Kasumi-1 (cell line): ENCODE measurements at places on chromosomes 1 and 21.

DNA sequence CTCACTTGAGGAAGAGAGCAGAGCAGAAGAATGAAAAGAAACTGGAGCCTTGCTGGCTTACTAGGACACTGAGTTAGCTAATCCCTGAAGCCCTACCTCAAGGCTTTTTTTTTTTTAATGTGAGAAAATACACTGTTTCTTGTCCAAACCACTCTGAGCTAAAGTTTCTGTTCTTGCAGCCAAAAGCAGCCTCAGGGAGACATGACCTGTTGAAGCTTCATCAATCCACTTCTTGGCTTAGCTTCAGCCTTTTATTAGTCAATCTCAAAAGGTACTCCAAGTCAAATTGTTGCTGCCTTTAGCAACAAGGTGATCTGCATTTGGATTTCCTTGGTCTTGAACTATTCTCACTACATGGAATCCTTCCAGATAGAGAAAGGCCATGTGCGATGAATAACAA, 33.7 kb downstream of the CCDC185 start:
- DNase-seq = no peak

DNA sequence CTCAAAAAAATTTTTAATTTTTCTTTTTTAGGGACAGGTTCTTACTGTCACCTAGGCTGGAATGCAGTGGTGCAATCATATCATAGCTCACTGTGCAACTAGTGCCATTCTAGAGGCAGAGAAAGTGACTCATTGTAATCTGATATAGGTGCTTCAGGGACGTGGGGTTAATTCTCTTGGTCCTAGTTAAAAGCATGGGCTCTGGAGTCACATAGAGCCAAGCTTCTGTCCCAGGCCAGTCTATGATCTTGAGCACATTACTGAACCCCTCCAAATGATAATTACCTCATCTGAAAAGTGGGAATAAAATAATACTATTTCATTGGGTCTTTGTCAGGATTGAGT, 1.1 kb upstream of the ADIPOR1 start:
- DNase-seq = peak; percentile 28

- no peak for DNase-seq
Measured at GRCh38 chr1:195733826-195734225, 874.4 kb downstream of the KCNT2 start.

GRCh38 chr1:56578963-56579875, at the start of gene PLPP3:
Gene PLPP3 (minus strand): TSS chr1:56579563. CDS start chr1:56579016, 547 bp downstream.
- DNase-seq = peak; percentile 89

GRCh38 chr21:33855190-33855589, 60.4 kb downstream of the ATP5PO start:
- DNase-seq = no peak

GRCh38 chr1:234611225-234611846, 1.4 kb upstream of the IRF2BP2 start:
- peak; percentile 88 for DNase-seq

DNA sequence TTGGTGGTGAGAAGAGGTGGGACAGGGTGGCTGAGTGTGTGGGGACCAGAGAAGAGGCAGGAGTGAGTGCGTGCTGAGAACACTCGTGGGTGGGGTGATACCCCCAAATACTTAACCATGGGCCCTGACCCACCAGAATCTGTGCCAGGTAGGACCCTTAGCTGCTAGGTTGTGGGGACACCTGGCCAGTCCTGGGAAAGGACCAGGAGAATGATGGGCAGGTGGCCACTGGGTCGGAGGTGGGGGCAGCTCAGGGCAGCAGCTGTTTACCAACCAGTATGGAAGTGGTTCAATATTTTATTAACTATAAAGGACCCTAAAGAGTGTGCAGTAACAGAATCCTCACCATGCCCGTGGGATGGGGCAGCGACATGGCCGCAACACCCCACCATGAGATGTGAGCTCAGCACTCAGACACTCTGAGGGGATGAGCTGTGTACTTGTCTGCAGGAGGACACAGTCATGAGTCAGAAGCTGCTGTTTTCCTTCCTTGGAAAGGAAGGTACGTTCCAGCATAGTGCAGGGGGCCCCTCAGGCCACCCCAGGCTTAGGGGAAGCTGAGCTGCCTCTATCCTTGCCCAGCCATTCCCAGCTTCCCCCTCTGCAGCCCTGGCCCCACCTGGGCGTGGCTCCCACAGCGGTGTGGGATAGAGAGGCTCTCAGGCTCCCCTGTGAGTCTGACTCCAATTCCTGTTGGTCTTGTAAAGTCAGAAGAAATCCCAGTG, 25.4 kb downstream of the TEX35 start:
- no peak for DNase-seq

DNA sequence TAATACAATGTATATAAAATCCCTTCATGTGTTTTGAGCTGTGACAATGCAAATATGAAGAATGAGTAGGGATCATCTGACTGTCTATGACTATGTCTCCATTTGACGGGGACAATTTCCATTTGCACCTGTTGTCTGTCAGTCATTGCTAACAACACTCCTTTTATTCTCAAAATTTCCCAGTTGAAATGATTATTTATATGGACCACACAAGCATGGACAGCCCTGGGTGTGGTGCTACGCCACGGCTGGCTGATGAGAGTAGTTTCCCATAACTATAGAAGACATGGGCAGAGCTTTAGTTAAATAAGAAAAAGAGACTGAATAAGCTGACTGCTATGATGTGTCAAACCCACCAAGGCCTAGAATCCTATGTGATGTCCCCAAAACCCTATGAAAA, 135.8 kb downstream of the MAP3K21 start:
- no peak for DNase-seq

GRCh38 chr1:230816018-230816417, 52.3 kb downstream of the C1orf198 start:
- DNase-seq = no peak

DNA sequence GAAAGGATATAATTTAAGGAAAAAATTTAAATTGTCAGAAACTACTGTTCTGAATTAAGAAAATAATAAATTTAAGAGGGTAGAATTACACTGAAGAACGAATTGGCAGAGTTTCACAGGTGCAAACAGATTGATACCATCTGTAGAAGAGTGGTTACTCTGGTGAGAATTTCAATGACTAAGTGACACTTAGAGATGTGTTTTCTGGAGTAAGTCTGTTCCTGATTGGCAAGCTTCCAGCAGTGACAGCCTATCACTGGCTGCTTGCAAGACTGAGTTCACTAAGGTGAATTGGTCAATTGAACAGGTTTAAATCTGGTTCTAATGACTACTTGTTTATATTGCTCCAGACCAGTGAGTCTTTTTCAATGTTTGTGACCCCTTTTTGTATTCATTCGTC, 838.2 kb upstream of the RGS18 start:
- no peak for DNase-seq

DNA sequence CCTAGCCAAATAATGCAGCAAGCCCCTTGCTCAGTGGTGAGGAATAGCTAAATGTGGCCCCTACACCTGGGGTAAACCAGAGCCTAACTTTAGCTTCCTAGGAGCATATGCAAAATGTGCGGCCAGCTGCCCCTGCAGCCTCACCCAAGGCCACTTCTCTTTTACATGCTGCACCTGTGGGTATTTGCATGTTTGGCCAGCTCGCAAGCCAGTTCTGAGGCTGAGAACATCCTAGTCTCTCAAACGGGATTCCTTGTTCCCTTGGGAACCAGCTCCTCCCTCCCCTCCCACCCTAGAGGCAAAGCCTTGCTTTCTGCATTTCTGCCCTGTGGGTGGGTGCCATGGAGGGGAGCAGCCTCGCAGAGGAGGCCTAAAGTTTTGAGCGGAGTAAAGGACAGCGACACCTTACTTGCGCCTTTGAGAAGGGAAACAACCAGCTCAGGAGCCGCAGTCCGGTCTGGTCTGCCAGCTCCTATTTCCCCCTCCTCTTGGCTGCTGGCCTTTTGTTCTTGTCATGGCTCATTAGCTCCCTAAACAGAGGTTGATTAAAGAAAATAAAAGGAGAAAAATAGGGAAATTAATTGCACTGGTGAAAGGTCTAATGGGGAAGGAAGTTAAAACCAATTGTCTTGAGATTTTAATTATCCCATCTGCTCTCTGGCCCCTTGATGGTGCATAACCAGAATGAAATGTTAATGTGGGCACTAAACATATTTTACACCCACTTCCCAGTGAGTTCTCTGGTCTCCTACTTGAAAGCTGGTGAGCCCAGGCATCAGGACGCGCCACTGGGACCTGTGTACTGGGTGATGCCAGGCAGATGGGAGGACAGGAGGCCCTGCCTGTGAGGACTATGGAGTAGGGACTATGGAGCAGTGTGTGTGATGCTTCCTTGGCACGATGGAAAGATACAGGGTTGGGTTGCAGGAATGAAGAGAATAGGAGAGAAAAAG, 68.7 kb downstream of the TEX35 start:
- no peak for DNase-seq

DNA sequence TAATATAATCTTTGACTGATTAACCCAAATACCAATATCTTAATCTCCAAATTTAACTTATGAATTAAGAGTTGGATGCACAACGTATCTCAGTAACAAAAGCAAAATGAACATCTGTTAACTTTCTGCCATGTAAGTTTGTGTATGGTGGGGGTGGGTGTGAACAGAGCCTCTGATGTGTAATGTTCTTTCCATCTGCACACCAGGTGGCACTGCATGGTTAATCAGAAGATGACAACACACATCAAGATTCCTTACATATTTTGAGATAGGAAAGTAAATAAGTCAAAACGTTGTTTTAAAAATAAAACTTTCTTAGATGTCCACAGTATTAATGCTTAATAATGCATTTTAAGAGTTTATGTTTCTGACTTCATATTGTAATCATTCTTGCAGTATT, 251.9 kb downstream of the DPYD start:
- peak; percentile 17 for DNase-seq

GRCh38 chr1:2641381-2642130, 8.7 kb upstream of the MMEL1 start:
- no peak for DNase-seq

- no peak for DNase-seq
Measured at GRCh38 chr1:99497690-99498089, 148.2 kb upstream of the PALMD start.

DNA sequence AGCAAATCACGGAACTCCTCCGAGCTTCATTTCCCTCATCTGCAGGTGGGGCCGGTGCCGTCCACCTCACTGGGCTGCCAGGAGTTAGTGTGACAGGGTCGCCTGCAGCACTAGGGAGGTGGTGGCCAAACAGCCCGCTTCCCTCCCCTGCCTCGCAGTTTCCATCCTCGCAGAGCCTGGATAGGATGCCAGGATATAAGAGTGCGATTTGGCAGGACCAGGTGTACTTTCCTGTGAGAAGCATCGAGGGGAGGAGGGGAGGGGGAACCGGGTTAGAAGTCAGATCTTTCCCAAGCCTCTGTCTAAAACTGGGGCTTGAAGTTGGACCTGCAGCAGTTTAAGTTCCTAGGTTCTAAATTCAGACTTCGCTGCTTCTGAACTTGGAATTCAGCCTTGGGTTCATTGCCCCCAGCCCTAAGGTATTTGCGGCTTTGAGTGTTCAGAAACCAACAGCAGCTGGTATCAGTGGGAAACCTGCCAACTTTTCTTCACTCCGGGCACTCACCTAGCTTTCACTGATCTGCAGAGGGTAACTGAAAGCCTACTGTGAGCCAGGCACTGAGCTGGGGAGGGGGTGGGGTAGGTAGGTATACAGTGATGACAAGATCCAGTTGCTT, 1.7 kb upstream of the JUN start:
- no peak for DNase-seq

DNA sequence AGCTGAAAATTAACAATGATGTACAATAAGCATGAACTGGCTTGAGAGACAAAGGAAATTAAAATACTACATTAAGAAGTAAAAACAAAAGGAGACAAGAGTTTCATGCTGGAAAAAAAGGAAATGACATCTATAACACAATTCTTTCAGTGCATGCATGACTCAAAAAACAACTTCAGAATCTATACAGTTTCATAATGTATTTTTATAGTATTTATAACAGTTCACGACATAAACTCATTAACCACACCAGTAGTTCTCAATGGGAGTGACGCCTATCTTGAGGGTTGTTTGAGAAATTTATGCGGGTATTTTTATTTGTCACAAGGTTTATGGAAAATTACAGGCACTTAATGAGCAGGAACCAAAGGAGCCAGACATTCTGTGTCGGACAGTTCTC, 168.5 kb downstream of the SMYD3 start:
- no peak for DNase-seq

DNA sequence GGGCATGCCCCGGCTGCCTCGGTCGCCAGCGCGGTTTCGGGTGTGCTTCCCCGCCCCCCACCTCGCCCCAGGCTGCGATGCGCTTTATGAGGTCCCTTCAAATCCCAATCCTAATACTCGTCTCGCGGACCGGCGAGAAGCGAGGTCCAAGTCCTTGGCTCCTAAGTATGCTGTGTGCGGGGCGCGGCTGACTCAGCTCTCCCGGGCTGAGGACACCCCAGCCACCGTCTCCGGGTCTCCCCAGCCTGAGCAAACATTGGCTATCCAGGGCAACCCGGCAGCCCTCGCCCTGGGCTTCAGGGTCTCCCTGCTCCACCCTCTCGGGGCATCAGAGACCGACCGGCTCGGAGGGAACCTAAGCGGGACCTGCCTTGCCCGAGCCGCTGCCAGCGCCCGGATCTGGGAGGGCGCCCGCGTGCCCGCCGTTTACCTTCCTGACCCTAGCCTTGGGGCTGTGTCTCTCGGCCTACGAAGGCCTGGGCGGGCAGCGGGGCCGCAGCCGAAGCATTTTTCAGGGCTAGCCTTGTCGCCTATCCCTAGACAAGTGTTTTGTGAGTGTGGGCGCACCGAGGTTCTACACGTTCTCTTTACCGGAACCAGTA, 1.2 kb downstream of the ITPKB start:
- peak; percentile 52 for DNase-seq

GRCh38 chr1:163069142-163069541, at the start of gene RGS4:
Gene RGS4 (plus strand): TSS chr1:163069361. CDS start chr1:163069485, 124 bp downstream.
- no peak for DNase-seq

DNA sequence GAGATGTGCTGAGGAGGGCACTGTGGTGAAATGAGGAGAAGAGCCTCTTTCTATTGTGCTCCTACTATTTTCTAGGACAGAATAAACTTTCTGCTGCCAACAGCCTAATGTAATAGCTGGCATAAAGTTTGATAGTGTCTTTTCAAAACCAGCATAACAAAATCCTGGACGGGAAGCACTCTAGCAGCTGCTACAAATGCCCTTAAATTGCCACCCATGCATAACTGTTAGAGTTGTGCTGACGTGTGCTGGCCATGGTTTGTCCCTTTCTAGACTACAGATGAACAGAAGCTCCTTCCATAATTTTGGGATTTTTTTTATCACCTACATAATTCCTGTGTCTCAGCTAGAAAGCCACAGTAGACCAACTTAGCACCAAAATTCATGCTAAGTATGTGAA, 88.5 kb upstream of the DEPDC1 start:
- DNase-seq = no peak

DNA sequence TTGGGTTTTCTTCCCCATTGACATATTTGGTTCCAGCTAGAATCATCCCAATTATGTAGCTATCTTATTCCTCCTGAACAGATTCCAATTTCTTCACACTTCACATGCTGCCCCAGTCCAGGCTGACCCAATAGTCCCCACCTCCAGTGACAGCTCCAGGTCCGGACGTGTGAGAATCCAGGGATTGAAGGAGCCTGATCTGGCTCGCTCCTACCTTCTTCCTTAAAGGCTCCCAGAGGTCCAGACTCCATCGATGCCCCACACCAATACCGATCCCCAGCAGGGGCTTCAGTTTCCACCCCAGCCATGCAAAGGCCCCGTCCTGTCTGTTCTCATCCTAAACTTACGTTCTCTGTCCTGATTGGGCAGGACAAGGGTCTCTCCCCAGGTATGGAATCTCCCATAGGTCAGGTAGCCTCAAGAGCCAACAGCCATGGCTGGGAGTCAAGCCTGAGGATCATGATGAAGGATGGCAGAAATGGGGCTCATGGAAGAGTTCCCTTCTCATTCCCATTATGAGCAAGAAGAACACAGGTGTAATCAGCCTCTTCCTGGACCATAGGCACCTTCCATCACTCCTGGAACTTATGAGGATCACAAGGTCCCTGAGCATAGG, 20.4 kb upstream of the SLAMF9 start:
- no peak for DNase-seq

- DNase-seq = peak; percentile 79
Measured at GRCh38 chr1:31955917-31956736, 18.0 kb upstream of the PTP4A2 start.
